Esophagus squamous epithelium (tissue), 5 donors: ENCODE measurements at places on chromosomes 5 and 9. TPM values are rescaled to one million over a fixed set of nuclear protein-coding genes. Genes with fewer than 3 reads are reported as not detected.

The FCN2 gene
- not detected for total RNA-seq

The FSTL4 gene
- 1.4 TPM for total RNA-seq

The CFAP90 gene
- not detected for total RNA-seq

The PCDHA9 gene
- not detected for total RNA-seq

The NPDC1 gene
- total RNA-seq: 23.9 TPM

The LEAP2 gene
- total RNA-seq: 1.5 TPM

The GRXCR2 gene
- total RNA-seq: not detected

The FOXD4L3 gene
- not detected for total RNA-seq

The ZFP37 gene
- 1.7 TPM for total RNA-seq

The DMRT3 gene
- total RNA-seq: not detected

The FAM221B gene
- total RNA-seq: not detected

The IRF1 gene
- total RNA-seq: 16.6 TPM

The PHYHD1 gene
- 34.0 TPM for total RNA-seq

The PCA3 gene
- total RNA-seq: not detected

The C1QTNF3 gene
- 1.8 TPM for total RNA-seq

The PCDHGA12 gene
- 2.0 TPM for total RNA-seq

The ZDHHC11 gene
- 7.0 TPM for total RNA-seq

The ZNF367 gene
- 7.1 TPM for total RNA-seq

The NDUFAF2 gene
- total RNA-seq: 28.0 TPM

The LHX3 gene
- total RNA-seq: not detected

The SYK gene
- 43.7 TPM for total RNA-seq

The MEGF10 gene
- 1.1 TPM for total RNA-seq

The SLC6A19 gene
- total RNA-seq: not detected

The SPATA31D4 gene
- not detected for total RNA-seq

The DIPK1B gene
- total RNA-seq: 0.48 TPM

The CCNI2 gene
- total RNA-seq: not detected

The CYLC2 gene
- total RNA-seq: not detected

The GFRA3 gene
- total RNA-seq: not detected

The ANKRD18A gene
- total RNA-seq: 0.29 TPM

The ABCA1 gene
- 37.6 TPM for total RNA-seq

The ORM2 gene
- total RNA-seq: not detected

The PROB1 gene
- 1.0 TPM for total RNA-seq

The PCDHGA2 gene
- total RNA-seq: 0.26 TPM

The BAAT gene
- total RNA-seq: not detected

The BTNL8 gene
- 0.19 TPM for total RNA-seq

The TPPP gene
- total RNA-seq: 5.8 TPM

The SMIM23 gene
- not detected for total RNA-seq

The ALDH1B1 gene
- 4.5 TPM for total RNA-seq

The HK3 gene
- total RNA-seq: 5.7 TPM

The ZDHHC11B gene
- total RNA-seq: 4.6 TPM

The WNT8A gene
- not detected for total RNA-seq

The FRMPD1 gene
- 0.04 TPM for total RNA-seq

The DBN1 gene
- 35.3 TPM for total RNA-seq

The PGM5 gene
- total RNA-seq: 4.5 TPM

The CERCAM gene
- 18.3 TPM for total RNA-seq

The GADD45G gene
- 3.3 TPM for total RNA-seq

The TTC16 gene
- 0.23 TPM for total RNA-seq

The ADAMTS19 gene
- total RNA-seq: not detected

The POLE3 gene
- 16.6 TPM for total RNA-seq

The RFESD gene
- total RNA-seq: 0.64 TPM
